ENCODE measurements at places on chromosomes 12 and 14.

DNA sequence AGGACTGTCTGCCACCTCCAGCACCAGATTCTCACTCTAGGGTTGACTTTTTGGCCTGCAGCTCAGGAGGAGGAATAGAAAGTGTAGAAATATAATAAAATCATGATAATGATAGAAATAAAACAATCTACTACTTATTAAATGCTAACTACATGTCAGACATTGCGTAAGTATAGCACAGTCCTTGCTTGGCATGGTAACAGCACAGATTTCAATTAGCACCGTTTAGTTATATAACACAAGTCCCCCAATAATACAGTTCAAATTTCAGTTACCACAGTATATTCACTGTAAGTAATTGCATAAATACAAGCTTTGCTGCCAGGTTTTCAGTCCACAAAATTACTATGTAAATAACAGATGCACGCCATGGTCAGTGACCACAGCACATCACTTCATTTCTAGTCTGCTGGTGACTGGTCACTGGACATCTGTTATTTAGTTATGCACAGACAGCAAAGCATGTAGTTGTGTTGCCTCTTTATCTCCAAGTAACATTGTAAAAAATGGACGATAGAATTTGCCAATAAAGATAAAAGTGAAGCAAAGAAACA, 6.5 kb upstream of the GLT8D2 start:
- peak; percentile 62 for DNase-seq

GRCh38 chr12:11819643-11820042, 170.2 kb downstream of the ETV6 start:
- no peak for DNase-seq

DNA sequence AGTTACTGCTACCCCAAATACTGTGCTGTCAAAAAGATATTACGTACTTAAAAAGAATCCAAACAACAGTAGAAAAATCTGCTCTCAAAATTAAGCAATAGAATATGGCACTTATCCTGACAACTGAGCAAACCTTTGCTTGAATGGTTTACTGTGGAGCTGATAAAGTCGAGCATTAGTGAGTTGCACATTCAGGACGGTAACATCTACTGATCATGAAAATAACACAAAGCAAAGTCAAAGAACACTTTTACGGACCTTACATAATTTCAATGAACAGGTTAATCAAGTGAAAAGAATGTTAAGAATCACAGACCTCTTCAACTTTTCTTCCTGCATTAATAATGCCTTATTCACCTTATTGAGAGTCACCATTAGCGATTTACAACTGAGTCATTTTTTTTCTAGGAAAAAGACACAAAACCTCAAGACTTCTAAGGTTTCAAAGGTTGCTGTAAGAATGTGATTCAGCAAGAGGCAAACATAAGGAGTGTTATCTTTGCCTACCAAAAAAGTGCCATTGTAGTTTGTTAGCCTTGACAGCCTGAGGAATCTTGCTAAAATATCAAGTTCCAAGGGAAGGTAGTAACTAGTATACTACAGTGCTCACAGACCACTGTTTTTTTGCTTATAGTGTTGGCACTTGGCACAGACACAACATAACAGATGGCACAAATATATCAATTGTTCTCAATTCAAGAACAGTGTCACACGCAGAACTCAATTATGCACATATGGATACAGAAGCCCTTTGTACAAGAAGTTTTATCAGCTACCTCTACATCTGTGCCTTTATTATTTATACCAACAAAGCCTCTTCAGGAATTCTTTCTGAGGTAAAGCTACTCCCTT, 334.2 kb upstream of the RPL10L start:
- no peak for DNase-seq

GRCh38 chr14:93674343-93674742, 113.9 kb downstream of the PRIMA1 start:
- no peak for DNase-seq

- DNase-seq: no peak
Measured at GRCh38 chr14:85418721-85419120, 111.2 kb upstream of the FLRT2 start.

DNA sequence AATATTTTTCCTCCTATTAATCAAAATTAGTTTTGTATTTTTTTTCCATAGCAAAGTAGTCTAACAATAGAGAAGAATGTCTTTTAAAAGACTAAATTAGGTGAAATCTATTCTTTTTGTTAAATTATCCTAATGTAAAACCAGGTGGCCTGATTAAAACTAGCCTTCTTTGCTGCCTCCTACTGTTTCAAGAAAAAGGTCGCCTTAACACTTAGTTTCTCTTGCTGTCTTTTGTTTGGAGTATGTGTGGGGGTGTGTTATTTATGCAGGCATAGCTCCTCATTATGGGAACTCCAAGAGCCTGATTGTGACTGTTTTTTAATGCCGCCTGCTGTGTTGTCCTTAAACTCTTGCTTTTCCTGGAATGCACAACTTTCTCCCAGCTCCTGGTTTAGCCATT, 855.3 kb downstream of the DIO2 start:
- no peak for DNase-seq

DNA sequence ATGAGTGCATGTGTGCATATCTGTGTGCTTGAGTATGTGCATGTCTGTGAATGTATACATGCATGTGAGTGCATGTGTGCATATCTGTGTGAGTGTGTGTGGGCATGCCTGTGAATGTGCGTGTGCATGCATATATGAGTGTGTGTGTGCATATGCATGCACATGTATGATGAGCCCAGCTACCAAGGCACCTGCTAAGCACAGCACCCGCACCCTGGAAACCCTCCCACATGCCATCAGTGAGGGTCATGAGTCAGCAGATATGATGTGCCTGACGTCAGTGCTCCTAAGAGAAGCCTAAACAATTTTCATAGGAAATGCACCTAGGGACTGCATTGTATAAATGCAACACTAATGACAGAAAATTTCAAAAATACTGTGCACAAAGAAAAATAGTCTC, 151.1 kb downstream of the KIF26A start:
- no peak for DNase-seq

GRCh38 chr14:100844421-100844820, 18.5 kb downstream of the MEG3 start:
- no peak for DNase-seq

GRCh38 chr12:115194857-115195256, 510.9 kb upstream of the TBX3 start:
- DNase-seq: no peak

DNA sequence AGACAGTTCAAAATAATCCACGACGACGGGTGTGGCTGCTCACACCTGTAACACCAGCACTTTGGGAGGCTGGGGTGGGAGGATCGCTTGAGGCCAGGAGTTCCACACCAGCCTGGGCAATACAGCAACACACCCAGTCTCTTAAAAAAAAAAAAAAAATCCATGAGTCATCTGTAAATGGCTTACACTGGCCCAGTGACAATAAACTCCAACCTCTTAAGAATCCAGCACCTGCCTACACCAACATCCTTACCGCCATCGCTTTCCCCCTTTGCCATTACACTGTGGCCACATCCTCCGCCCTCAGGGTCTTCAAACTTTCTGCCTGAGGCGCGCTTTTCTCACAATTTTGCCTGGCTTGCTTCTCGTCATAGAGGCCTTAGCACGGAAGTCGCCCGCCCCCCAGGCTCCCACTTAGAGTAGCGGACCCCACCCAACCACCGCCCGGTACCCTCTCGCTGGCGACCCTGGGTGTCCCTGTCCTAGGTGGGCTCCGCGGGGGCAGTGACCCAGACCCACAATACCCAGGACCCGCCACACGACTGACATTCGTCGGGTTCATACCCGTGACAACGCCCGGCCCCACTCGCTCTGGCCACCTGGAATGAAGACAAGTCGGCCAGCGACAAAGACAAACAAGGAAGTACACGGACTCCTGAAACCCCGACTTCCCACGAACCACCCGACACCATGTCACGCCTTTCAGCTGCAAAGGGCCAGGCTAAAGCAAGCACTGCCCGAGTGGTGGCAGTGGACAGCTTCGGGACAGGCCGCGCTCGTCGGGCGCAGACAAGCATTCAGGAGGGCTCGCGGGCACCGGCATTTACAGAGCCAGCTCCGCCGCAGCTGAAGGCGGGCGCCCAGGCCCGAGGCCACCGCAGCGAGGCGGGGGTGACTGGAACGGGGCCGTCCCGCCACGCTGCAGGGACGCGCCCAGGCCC, 636 bp downstream of the GOLGA3 start:
- DNase-seq: peak; percentile 27

GRCh38 chr12:18146363-18146762, 56.4 kb upstream of the RERGL start:
- DNase-seq: no peak

DNA sequence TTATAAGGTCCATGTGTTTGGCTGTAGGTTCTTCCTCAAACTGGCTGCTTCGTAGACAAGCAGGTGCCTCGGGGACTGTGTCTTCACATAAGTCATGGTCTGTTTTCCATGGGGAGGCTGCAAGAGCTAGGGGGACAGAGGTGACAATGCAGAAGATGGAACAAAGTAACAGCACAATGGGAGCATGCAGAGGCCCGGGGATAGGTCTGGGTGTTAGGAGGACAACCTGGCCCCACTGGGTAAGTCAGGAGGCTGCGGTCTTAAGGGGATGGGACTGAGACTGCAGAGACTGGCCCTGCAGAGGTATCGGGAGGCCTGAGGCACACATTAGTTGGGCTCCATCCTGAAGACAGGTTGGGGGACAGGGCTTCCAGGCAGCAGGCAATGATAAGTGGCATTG, 88.9 kb downstream of the NTF3 start:
- no peak for DNase-seq

DNA sequence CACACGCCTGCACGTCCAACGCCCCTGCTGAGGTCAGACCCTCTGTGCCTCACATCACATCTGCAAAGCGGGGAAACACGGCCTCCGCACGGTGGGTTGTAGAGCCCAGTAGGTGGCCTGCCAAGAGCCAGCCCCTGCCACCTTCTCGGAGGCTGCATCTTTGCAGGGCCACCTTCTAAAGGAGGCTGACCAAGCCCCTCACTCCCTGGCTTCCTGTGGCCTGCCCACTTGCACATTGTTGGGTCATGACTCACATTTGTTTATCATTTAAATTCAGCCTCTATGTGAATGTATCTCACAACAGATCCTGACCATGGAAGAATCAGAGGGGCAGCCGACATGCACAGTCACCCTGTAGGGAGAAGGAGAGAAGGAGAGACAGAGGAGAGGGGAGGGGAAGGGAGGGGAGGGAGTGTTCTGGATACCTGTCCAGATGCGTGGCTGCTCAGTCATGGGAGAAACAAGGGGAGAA, 319.5 kb upstream of the DIO3 start:
- DNase-seq: no peak

- no peak for DNase-seq
Measured at GRCh38 chr14:73741386-73741875, 27.2 kb upstream of the PNMA1 start.

DNA sequence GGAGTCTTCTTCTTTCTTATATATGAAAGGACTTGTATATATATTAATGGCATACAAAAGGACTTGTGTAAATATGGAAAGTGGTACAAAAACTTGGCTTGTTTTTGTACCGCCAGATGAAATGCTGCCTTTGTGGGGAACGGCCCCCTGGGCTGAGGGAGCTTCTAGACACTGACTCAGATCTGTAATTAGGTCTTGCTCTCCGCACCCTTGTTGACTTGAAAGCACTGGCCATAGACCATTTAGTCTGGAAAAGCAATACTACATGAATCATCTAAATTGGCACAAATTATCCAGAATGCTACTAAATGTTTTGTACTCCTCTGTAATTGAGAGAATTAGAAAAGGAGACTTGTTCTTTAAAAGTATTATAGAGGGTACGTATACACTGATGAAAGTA, 399.9 kb upstream of the RGS6 start:
- no peak for DNase-seq

DNA sequence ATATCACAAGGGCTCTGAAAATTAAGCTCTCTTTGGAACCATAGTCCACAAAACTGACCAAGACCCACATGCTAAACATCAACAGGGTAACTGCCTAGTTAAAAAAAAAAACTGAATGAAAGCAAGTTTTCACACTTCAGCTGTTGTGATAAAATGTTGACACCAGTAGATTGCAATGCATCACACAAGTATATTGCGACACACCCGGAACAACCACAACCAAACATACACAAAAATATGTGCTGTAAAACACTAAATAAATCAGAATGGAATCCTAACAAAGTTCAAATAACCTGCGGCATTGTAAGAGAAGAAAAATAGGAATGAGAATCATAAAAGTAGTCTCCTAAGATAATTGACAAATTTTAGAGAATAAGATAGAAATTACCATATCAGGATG, 710.3 kb downstream of the AACS start:
- DNase-seq: no peak

GRCh38 chr12:109432431-109432830, 44.7 kb downstream of the KCTD10 start:
- no peak for DNase-seq

DNA sequence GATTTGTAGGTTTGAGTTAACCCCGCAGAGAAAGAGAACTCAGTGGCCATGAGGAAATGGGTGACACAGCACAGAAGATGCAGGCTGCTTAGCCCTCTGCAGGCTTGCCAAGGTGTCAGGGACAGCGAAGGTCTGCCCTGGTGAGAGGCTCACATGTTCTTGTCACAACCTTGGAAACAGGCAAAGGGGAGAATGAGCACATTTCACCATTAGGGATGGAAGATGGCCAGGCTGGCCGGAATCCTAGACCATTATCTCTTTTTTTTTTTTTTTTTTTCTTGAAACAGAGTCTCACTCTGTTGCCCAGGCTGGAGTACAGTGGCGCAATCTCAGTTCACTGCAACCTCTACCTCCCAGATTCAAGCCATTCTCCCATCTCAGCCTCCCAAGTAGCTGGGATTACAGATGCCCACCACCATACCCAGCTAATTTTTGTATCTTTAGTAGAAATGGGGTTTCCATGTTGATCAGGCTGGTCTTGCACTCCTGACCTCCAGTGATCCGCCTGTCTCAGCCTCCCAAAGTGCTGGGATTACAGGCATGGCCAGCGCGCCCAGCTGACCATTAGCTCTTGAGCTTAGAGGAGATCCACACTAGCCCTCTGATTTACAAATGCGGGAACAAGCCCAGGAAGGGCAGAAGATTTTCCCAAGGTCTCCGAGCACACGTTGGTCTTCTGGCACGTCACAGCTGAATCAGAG, 34.6 kb downstream of the LTBP2 start:
- no peak for DNase-seq

- DNase-seq: no peak
Measured at GRCh38 chr14:65356327-65356836, 56.1 kb upstream of the FUT8 start.

DNA sequence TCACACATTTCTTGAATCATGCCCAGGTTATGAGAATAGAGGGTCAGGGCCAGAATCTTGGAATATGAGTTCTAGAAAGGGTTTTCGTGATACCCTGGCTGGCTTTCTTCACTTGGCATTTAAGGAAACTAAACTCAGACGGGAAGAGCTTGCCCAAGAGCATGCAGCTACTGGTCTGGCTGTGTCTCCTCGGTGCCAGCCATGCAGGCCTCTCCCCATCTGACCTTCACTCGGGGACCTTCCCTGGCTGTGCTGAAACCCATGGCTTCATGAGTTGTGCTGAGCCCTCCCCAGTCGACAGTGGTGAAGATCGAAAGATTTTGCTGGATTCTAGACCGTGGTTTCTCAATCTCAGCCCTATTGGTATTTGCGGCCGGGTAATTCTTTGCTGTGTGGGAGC, 38.0 kb downstream of the FOXN3 start:
- DNase-seq: no peak

- no peak for DNase-seq
Measured at GRCh38 chr12:124758266-124759220, 105.1 kb downstream of the SCARB1 start.

- no peak for DNase-seq
Measured at GRCh38 chr12:20601668-20602280, 93.4 kb upstream of the SLCO1C1 start.

- DNase-seq: no peak
Measured at GRCh38 chr12:50926415-50926814, 25.9 kb upstream of the HIGD1C start.

GRCh38 chr12:70627677-70628076, 9.6 kb downstream of the PTPRB start:
- no peak for DNase-seq

Measured in AG09319 (cell line).